ENCODE measurements at places on chromosomes 11 and 22.
A peak's percentile ranks its signal among the peaks of the same experiment; 100 is the strongest.

DNA sequence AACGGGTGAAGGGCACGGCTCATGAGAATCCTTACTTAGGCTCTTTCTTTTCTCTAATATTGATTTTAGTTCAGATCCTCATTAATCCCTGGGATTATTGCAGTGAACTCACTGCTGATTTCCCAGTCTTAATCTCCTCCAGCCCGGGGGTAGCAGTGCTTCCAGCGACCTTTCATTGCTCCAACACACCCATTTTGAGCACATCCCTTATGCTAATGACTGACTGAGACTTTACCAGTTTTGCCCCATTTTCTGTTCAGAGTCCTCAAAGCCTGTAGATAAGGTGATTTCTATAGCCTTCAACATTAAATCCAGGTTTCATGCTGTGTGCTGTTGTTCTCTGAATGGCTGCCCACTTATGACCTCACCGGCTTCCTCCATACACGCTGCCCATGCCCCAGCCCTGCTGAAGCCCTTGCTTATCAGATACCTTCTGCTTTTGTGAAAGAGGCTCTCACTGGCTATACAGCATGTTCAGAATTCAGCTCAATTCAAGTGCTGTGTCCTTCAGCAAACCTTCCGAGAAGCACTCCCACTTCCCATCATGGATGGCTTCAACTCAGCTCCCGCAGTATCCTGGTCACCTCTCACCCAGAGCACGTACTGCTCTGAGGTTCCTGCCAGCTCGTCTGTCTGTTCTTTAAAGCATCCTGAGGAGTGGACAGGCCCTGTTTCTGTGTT lies 49.0 kb downstream of the PPFIA1 start:
- DNase-seq, result no peak

DNA sequence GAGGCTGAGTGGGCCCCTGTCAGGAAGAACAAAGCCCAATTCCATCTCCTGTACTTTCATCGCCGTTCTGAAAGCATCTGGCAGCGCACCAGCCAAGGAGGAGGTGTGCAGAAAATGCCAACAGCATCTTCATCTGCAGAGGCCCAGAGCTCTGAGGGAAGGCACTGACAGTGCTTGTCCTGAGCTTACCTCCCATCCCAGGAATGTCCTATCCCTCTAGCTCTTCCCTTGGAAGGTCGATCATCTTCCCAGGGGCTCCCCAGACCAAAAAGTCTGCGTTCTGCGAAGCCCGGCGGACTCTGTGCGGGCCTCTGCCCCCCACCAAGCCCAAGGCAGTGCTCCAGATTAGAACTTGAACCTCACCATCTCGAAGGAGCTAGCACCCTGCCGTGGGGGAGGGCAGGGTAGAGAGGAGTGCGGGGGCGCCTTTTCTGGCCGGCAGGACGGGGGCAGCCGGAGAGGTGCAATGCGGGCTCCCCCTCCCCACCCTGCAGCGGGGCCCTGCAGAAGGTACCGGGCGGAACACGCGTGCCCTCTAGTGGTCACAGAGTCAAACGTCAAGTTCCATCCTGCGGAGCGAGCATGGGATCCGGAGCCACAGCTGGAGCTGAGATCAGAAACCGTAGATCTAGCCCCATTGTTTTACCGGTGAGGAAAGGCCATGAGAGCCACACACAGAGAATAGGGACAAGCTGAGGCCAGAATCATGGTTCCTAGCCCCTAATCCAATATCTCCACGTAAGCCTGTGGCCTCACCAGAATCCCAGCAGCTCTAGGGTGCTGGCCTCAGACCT lies 5.0 kb downstream of the SCN2B start:
- peak; percentile 59 for DNase-seq

DNA sequence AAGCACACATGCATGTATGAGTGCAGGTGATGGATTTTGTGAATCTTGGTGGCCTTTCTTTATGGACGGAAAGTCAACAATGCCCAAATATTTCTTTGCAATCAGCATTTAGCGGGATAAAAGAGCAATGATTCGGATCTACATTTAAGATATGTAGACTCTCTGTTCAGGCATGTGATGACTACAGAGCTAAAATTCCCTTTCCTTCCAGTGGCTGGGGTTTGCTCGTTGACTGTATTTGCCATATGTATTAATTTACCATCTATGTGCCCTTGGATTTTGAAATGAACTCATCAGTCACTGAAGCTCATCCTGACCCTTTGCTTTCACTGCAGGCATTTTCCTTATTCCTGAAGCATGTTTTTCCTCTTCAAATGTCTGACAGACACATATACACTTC lies 13.6 kb downstream of the BLID start:
- DNase-seq, result no peak

GRCh38 chr11:71213696-71214552 lies 38.5 kb downstream of the SHANK2 start:
- no peak for DNase-seq

DNA sequence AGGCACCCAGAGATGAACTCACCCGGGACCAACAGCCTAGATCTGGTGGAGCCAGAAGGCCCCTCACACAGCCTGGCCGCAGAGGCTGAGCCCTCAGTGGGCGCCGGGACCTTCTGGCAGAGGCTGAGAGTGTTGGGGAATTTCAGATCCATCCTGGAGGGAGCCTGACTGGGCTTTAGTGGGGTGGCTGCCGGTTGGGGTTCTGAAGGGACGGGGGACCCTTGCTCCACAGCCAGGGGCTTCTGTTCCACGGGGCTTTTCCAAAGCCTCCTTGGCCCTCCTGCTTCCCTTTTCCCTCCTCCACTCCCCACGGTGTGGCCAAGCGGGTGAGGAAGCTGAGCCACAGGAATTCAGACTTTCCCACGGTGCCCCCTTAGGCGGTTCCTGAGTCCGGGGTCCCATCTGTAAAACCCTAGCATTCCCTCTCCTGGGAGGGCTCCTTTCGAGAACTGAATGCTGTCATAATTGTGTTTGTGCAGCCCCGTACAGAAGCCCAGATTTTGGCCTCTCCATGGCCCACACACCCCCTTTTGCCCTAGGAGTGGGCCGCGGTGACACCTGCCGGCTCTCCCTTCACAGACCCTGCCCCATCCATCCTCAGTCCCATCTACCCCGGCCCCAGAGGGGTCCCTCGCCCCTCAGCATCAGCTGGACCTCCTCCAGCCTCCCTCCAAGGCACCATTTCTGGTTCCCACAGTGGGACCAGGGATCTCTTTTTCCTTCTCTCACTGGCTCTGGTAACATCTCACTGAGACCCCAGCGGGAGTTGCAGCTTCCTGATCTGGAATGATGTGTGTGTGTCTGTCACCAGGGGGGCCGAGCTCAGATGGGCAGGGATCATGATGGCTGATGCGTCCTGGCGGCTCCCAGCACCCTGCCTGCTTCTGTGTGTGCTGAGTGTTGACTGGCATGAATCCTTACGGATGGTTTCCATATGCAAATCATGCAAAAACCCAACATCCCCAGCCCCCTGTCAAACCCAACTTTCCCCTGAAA lies 1048.4 kb downstream of the TBC1D22A start:
- DNase-seq, result no peak

- DNase-seq, result no peak
Measured at GRCh38 chr11:63800921-63801320, 12.3 kb upstream of the SPINDOC start.

DNA sequence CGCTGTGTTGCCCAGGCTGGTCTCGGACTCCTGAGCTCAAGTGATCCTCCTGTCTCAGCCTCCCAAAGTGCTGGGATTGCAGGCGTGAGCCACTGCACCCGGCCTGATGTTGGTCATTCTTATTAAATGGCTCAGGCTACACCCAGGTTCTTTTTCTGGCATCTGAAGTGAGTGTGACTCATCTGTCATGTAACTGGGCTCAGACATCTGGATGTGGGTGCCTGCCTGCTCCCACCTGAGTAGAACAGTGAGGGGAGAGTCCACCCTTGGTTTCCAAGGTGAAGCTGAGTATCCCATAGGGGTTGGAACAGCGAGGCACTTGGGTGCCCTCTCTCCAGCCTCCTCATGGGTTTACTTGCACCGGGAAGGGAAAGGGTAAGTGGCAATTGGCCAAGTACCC lies 36.7 kb upstream of the EIF3D start:
- no peak for DNase-seq

DNA sequence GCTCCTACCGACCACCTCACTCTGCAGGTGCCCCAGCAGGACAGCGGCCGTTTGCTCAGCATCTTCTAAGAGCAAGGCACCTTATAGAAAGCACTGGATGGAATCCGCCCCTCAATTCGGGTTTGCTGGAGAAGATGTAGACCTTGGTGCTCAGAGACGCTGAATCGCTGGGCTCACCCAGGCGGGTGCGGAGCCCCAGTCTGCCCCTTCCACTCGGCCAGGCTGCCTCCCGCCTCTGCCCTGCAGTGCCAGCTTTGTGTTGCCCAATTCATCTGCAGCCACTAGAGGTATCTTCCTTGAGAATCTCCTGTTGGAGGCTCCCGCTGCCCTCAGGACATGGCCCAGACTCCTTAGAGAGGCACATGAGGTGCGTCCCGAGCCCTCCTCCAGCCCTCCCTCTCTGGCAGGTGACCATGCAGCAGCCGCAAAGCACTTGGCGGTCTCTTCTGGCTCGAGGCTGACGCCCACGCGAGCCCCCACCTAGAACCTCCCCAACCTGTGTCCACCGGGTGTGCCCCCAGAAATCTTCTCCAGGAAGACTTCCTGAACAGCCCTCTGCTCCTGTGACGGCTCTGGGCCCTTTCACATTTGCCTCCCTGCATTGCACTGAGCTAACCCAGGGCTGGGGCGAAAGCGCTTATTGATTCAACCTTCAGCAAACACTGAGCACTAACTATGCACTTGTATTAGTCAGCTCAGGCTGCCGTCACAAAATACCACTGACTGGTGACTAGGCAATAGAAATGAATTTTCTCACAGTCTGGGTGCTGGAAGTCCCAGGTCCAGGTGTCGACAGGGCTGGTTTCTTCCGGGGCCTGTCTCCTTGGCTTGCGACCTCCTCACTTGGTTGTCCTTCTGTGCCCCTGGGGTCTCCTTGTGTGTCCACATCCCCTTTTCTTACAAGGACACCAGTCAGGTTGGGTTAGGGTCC lies 117.5 kb downstream of the WNT7B start:
- DNase-seq, result no peak
